ENCODE measurements at places on chromosomes 7 and 10.

DNA sequence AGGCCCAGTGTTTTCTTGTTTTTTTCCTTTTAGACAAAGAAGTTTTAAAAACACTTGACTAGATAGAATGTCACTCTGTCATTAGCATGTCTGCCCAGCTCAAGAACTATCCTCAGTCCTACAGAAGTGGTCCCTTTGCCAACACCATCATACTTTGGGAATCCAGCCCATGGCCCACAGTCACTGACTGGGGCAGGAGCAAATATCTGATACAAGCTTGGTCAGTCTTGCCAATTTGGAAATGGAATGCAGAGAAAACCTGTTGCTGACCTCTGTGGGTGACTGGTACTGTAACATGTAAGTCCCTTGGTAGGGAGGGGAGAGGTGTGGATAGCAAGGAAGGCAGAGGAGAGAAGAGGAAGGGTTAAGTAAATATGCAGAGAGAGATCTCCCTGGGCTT is 47.8 kb downstream of the IPMK start:
- no peak for DNase-seq

GRCh38 chr7:77209479-77210139 is 10.0 kb upstream of the FGL2 start:
- no peak for DNase-seq

- no peak for DNase-seq
Observed at GRCh38 chr7:28942168-28942567, 16.0 kb downstream of the TRIL start.

DNA sequence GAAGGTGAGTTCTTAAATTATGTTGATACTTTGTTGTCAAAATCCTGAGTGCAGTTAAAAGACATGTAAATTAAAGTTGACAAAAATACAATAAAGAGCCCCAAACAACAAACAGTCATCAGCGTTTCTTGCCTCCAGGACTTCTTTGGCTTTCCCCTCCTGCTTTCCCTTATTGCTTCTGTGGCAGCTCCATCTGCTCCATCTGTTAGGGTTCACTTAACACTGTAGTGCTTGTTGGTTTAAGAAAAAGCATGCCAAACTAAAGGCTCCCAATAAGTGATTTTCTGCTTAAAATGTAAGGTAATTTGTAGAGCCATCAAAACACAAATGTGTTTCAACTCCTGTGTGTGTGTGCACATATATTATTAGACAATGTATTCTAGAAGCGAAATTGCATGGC is 254.3 kb upstream of the GNAI1 start:
- DNase-seq: no peak

DNA sequence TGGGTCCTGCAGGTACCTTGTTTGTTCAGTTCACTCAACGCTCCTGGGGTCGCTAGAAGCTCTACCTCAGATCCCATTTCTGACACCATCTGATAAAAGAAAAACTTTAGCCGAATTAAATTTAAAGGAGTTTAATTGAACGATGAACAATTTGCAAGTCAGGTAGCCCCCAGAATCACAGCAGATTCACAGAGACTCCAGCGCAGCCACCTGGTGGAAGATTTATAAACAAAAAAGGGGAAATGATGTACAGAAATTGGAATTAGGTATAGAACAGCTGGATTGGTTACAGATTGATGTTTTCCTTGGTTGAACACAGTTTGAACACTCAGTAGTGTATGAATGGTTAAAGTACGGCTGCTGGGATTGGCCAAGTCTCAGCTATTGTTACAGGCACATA is 23.1 kb downstream of the FBXL13 start:
- DNase-seq: no peak

GRCh38 chr10:15783941-15784636 is 64.4 kb upstream of the ITGA8 start:
- DNase-seq: no peak

- DNase-seq: no peak
Observed at GRCh38 chr10:68870545-68871104, 30.5 kb upstream of the DDX50 start.

All from bone marrow (tissue), 2 donors.